ENCODE measurements at places on chromosomes 12 and 14.

GRCh38 chr12:21906919-21907493 lies 34.2 kb downstream of the ABCC9 start:
- DNase-seq, result no peak

DNA sequence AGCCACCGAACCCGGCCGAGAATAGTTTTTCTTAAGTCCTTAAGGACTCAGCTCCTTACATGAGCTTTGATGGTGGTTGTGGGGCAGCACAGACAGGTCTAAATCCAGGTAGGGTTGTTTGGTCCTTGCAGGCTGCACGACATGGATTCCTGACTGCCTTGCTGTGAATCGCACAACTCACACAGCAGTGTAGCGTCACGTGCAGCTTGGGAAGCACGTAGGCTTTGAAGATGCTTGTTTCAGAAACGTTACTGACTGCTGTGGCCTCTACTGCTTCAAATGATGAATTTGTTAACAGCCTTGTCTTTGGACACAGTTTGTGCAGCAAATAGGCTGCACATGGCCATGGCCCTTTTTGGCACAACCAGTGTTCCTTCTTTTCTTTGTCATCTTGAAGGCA lies 29.9 kb downstream of the ZBTB42 start:
- no peak for DNase-seq

GRCh38 chr12:94769776-94770759 lies 119.7 kb upstream of the TMCC3 start:
- no peak for DNase-seq

GRCh38 chr12:17809206-17809605 lies 280.8 kb downstream of the RERGL start:
- no peak for DNase-seq

GRCh38 chr12:21675096-21675495 lies 17.5 kb upstream of the LDHB start:
- no peak for DNase-seq

DNA sequence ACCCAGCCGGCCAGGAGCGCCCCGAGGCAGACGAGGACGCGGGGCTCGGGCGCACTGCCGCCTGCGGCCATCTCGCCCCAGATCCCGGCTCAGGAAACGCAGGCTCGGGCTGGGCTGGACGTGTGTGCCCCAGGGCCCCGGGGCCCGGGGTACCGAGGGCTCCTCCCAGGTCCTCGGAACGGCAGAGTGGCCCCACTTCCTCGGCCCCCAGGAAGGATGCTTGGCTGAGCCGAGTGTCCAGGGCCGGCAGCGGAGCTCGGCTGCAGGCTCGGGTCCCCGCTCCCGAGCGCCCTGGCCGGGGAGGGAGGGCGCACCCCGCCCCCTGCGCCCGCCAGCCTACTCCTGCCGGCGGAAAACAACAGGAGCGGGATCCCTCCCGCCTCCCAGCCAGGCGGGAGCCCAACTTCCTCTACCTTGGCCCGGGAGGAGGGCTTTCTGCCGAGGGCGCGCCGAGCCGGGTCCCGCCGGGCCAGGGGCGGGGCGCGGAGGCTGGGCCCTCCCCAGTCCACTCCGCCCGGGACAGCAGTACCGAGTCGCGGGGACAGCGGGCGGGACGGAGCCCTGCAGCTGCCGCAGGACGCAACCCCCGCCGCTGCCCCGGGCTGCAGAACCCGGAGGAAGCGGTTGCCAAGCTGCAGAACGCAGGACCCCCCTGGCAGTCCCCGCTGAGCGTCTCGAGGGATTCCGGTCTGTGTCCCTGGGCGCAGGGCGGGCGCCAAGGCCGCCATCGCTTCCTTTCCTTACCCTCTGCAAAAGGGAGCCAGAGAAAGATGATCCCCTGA lies at the start of gene VSIG10:
Gene VSIG10, minus strand, starts transcription at position 411 of the 782 bp plus-strand sequence. Its CDS starts 340 bp downstream, at position 71.
- DNase-seq, result no peak

- no peak for DNase-seq
Measured at GRCh38 chr12:84641940-84642545, 270.6 kb downstream of the SLC6A15 start.

GRCh38 chr14:88866305-88866704 lies 41.9 kb downstream of the TTC8 start:
- no peak for DNase-seq

GRCh38 chr14:75277008-75277814 lies 1.4 kb upstream of the FOS start:
- DNase-seq, result peak; percentile 38

GRCh38 chr14:44029933-44030332 lies 477.1 kb downstream of the FSCB start:
- DNase-seq, result no peak

- no peak for DNase-seq
Measured at GRCh38 chr14:99479906-99480869, at the start of gene SETD3. SETD3 (minus strand) TSS chr14:99480859; CDS start chr14:99465805, 15,054 bp downstream.

DNA sequence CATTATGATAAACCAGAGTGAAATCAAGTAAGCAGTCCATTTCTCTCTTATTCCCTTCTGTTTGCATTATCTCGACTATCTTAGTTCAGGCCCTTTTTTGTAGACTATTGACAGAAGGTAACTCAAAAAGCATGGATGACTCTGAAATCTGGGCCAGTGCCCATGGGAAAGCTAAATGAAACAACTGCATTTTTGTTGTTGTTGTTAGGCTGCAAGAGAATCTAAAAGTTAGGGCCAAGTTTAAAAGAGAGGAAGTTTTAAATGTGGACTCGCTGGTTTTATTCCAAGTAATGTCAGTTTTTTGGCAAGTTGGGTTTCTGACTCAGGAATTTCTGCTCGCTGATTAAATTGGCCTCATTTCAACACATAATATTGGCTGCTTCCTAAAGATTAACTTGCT lies 201.1 kb downstream of the PIK3C2G start:
- DNase-seq, result no peak

DNA sequence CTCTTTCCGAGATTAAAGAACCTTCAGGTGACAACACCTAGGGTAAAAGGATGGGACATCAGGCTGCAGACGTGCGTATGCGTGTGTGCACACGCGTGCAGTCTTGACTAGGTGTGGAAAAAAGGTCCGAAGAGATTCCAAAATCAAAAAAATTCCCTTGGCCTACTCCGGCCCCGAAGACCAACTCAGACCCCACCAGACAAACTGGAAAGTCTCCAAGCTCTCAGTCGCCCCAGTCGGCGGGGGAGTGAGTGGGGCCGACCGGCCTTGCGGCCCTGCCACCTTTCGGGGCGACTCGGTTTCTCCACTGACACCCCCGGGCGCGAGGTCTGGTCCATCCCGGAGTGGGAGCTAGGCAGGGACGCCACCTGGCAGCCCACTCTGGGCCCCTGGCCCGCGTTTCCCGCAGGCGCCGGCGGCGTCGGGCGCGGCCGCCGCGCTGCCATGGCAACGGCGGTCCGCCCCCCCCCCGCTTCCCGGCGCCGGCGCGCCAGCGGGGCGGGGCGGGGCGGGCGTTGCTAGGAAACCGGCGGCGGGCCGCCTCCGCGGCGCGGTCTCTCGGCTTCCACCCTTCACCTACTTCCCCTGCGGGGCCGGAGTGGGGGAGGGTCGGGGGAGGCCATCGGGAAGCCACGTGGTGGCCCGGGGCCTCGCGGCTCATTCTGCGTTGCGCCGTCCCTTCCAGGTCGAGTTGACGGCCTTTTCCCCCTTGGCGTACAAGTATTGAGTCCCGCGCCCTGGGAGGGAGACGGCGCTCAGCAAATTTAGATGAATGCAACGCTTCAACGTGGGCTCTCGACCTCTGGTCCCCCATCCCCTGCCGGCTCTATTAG lies 253.1 kb downstream of the EFCAB11 start:
- DNase-seq, result peak; percentile 57

DNA sequence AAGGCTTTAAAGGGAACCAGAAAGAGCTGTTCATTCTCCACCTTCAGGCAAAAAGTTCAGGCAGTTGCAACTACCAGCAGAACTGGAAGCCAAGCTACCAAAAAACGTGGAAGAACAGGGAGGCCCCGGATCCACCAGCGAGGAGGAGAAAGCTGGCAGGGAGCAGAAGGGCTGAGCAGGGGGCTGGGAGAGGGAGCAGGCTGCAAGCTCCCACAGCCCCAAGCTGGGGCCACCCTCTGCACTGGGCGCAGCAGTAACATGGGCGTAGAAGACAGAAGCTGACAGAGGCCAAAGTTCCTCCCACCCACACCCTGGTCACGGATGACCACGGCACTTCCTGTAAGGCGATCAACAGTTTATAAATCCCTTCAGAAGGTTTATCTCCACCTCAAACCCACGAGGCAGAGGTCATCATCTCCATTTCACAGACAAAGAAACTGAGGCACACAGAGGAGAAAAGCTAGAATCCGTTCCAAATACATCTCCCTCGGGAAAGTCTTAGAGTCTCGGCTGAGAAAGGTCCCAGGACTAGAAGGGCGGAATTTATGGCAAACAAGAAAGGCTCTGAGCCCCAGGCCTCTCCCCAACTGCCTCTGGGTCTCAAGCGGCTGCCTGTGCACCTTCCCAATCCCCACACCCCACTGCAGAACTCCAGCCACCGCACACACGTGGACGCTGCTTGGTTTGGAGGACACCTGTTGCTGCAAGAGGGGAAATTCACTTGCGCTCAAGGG lies 1.8 kb downstream of the CCDC85C start:
- no peak for DNase-seq

DNA sequence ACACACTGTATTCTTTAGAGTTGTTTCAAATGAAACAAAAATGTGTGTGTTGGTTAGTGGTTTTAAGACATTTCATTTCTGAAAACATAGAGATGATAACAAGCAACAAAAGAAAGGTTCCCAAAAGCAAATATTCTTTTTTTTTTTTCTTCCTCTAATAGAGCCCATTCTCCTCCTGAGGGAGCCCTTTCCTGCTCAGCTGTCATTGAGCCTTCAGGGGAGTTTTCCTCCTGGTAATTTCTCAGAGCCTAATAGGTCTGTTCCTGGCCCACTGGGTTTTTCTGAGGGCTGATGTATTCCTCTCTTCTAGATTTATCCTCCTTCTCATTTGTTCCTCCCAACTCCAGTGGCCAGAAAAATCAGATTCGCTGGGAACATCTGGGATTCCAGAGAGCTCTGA lies 654.5 kb downstream of the NOVA1 start:
- no peak for DNase-seq

GRCh38 chr14:63986789-63987533 lies 134.2 kb downstream of the SYNE2 start:
- DNase-seq, result no peak

DNA sequence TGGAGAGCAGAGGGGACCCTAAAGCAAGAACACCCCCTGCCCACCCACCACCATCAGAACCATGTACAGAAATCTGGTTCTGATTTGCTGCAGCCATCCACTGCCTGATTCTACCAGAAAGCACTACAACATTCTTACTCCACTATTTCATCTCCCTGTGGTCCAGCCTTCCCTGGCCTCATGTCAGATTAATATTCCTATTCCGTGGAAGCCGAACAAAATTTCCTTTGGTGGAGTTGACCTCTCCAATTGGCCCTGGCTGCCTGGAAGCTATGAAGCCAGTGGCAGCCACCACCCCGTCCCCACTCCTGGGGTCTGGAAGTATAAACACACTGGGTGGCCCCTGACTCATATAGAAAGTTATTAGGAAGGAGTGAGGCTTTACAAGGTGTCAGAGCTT lies 60.2 kb downstream of the ANO2 start:
- DNase-seq, result no peak

- DNase-seq, result no peak
Measured at GRCh38 chr12:15697201-15697600, 92.0 kb downstream of the EPS8 start.

DNA sequence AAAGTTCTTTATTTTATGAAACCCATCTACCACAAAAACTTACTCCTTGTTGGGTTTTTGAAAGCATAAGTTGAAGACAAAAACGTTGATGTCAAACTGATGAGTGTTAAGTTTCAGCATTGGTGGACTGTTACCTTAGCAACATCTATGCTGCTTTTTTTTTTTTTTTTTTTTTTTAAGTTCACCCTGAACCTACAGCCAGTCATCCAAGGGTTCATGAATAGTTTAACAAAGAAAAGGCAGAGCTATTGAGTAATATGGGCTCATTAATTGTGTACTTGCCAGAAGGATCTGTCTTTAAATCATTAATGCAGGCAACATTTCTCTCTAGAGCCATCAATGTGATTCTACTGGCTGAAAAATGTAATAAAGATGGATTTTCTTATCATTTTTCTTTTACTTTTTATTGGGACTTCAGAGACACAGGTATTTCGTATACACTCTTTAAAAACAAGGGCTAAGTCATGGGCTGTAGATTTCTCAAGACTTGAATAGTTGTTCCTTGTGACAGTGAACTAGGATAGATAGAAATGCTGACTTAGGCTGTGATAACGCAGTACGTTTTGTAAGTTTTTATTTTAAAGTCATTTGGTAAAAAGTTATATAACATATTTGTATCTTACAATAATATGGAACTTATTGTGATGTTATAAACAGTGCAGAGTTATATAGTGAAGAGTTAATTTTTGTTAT lies at the start of gene PTPRQ:
Gene PTPRQ, plus strand, starts transcription at position 262 of the 693 bp plus-strand sequence. Its CDS starts 111 bp downstream, at position 373.
- DNase-seq, result no peak

GRCh38 chr14:59133709-59134108 lies 54.8 kb upstream of the DAAM1 start:
- no peak for DNase-seq

GRCh38 chr12:123867141-123867540 lies 105.0 kb downstream of the DNAH10 start:
- DNase-seq, result no peak

- DNase-seq, result no peak
Measured at GRCh38 chr12:116595186-116595585, 36.0 kb downstream of the MAP1LC3B2 start.

GRCh38 chr12:46549527-46550265 lies 177.1 kb upstream of the SLC38A2 start:
- DNase-seq, result no peak

DNA sequence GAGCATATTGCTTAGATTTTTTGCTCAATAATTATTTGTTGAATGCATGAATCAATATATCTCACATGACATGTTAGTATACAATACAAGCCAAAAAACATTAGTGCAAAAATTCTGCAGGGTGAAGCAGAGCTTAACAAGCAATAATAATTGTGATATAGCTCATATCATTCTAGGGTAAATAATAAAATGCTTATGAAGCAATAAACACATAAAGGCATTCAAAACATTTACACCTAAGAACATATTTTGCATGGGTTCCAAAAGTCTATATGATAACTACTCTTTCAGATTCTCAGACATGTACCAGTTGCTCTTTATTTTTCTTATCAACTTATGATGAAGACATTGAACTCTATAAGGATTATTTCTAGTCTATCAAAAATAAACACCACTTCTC lies 886.2 kb downstream of the TRHDE start:
- DNase-seq, result no peak

GRCh38 chr12:110109037-110109836 lies 14.9 kb upstream of the IFT81 start:
- DNase-seq, result no peak

Data from NCI-H1417 treated with DMSO at 0.1 percent for 48 hours (cell line).